ENCODE measurements at places on chromosomes 16 and 17. TPM values are rescaled to one million over a fixed set of nuclear protein-coding genes. Genes with fewer than 3 reads are reported as not detected.
A peak's percentile ranks its signal among the peaks of the same experiment; 100 is the strongest.

DNA sequence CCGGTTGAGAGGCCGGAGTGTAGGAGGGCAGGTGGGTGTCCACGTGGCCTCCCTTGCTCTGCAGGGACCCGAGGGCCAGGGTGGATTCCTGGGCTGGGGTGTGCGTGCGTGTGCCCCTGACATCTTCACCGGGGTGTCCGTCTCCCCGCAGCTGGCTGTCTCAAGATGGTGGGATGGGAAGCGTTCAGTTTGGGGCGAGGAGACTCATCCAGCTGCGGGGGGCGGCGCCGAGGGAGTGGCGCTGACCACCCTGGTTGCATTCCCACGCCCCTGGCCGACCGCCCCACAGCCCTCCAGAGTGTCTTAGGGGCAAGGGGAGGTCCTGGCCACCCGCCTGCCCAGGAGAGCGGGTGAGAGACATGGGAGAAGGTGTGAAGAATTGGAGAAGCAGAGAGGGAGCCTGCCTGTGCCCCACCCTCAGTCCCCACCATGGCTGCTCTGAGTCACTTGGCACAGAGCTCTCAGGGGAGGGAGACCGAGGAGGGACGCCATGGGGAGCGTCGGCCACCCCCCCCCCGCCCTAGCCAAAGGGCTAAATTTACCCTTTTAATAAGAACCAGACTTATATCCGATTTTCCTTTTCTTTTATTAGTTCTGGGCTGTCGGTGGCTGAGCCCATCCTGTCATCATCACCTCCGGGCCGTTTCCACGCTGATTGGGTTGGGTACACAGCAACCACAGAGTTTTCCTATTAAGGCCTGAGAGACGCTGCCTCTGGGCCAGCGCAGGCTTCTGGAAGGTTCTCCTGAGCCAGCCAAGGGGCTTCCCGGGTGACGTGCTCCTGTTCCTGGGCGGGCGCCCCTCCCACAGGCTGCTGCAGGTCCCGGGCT lies 22.0 kb downstream of the BAHCC1 start:
- no peak for DNase-seq

DNA sequence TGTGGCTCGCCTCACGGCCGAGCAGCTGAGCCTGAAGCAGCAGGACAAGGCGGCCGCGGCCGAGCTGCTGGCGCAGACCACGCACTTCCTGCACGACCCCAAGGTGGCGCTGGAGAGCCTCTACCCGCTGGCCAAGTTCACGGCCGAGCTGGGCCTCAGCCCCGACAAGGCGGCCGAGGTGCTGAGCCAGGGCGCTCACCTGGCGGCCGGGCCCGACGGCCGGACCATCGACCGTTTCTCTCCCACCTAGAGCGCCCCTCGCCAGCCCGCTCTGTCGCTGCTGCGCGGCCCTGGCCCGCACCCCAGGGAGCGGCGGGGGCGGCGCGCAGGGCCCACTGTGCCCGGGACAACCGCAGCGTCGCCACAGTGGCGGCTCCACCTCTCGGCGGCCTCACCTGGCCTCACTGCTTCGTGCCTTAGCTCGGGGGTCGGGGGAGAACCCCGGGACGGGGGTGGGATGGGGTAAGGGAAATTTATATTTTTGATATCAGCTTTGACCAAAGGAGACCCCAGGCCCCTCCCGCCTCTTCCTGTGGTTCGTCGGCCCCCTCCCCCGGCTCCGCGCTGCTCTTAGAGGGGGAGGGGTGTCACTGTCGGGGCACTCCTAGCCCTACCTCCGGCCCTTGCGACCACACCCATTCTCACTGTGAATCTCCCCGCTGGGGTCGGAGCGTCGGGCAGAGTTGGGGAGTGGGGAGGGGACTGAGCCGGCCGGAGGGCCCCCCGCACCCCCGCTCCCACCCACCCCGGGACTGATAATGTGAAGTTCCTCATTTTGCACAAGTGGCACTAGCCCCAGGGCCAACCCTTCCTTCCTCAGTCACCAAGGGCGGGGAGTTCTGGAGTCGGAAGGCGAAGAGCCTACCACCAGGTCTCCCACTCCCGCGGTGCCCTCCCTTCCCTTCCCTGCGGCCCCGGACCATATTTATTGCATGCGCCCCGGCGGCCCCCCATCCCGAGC lies 4.0 kb downstream of the HIC1 start:
- DNase-seq, result peak; percentile 56

DNA sequence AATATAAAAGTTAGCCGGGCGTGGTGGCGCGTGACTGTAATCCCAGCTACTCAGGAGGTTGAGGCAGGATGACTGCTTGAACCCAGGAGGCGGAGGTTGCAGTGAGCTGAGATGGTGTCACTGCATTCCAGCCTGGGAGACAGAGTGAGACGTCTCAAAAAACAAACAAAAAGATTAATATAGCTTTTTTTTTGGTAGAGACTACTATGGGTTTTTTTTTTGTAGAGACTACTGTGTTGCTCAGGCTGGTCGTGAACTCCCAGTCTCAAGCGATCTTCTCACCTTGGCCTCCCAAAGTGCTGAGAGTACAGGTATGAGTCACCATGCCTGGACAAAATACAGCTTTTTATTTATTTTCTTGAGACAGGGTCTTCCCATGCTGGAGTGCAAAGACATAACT lies 20.2 kb downstream of the ZNRF1 start:
- no peak for DNase-seq

GRCh38 chr16:22664132-22664531 lies 149.8 kb upstream of the HS3ST2 start:
- no peak for DNase-seq

ACSM2A gene
- total RNA-seq, result not detected

SLC22A31 gene
- total RNA-seq, result 0.76 TPM
